ENCODE measurements at places on chromosomes 4 and X.

DNA sequence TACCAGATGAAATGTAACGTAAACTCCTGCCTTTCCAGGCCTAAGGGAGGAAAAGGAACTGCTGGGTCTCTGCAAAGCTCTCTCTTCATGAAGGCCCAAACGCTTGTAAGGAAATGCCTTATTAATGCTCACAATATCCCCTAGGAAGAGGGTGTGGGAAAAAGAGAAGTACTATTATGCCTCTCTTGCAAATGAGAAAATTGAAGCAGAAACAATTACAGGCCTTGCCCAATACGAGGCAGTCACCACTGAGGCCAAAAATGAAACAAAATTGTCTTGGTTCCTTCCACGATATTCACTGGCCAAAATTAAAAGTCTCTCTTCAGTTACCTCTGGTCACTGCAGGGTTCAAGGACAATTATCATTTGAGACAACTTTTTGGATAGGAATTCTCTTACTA lies 3.2 kb downstream of the SCARB2 start:
- DNase-seq = no peak

DNA sequence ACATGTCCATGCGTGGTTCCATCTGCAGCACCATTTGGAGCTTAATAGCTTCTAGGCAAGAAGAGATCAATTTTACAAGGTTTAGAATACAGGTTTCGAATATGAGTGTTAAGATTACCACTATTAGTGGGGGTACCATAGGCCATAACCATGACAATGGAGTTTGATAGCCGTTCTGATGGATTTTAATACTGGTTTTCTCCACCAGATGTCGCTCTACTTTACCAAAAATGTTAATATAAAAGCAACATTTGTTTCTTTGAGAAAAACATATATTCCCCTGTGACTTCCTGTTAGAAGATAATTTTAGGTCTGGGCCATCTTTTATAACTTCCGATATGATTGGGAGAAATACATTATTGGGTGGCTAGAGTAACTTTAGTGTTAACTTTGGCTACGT lies 499.7 kb upstream of the POU3F4 start:
- DNase-seq = no peak

DNA sequence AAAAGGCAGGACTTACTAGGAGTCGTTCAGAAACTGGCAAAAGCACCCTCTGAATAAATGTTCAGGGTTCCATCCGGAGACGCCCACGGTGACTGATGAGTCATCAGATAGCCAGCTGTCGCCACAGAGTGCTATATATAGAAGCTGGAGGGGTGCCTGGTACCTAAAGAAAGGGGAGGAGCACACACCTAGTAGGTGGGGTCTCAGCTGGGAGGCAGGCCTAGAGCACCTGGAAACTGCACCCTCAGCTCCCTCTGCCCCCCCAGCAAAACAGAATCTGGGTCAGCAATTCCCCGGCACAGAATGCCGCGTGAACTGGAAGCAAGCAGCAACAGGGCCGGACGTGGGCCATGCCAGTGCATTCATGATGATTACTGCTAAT lies 242.0 kb downstream of the BCOR start:
- DNase-seq = no peak

DNA sequence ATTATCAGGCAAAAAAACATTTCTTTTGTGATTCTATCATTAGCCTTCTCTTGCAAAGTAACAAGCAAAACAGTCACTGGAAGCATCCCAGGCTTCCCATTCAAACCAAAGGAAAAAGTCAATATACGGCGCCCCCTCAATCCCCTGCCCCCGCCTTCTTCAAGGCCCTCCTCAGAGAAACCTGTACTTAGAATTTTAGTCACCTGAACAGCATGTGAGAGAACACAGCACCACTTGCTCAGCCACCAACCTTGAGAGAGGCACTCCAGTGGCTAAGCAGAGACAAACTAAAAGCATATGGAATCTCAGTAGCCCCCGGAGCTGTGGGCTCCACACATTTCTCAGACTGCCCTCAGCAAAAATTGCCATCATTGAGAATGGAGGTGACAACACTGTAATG lies 25.2 kb downstream of the LEF1 start:
- DNase-seq = no peak

- DNase-seq = no peak
Measured at GRCh38 chrX:151873096-151873495, 39.6 kb upstream of the MAGEA4 start.

GRCh38 chrX:71815121-71815905 lies 52.2 kb downstream of the CXorf49B start:
- no peak for DNase-seq

- peak; percentile 89 for DNase-seq
Measured at GRCh38 chrX:131763674-131764073, 219.8 kb downstream of the OR13H1 start.

DNA sequence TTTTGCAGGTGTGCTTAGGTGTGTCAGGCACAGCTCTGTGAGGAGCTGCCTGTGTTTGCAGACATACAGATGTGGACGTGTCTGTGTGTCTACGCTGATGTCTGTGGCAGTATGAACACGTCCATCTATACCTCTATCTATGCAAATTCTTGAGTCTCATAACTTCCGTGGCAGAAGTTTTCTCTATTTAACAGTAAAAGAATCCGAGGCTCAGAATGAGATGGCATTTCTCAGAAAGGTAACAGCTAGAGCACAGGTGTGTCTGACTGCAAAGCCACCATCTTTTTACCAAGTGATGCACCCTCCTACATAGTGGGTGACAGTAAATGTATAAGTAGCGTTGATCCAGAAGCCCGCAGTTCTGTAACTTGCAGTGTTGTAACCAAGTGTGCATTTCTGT lies 39.9 kb upstream of the CYP4V2 start:
- DNase-seq = no peak

DNA sequence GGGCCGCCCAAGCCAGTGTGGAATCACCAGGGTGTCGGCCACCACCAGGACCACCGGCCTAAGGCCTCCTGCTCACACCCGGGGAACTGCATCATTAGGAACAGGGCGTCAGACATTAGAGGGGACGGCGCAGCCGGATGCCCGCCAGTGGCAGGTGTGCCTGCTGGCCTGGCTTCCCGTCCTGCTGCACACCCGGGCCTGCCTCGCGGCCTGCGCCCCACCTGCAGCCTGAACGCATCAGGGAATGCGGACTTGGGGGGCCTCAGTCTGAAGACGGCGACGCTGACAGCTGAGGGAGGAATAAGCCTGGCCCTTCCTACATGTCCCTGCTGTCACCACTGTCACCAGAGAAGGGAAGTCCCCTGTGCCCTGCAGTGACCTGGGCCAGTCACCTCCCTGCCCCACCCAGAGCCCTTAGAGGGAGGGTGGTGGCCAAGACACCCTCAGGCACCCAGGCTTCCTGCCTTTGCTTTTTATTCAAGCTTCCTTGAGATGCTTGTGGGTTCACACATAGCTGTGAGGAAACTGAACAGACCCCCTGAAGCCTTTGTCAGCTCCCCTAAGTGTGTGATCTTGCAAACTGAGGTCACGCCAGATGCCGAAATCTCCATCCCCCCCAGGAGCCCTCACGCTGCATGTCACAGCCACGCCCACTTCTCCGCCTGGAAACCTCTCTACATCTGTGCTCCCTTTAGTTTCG lies 3.2 kb downstream of the DGKQ start:
- DNase-seq = no peak
